ENCODE measurements at places on chromosomes 16 and 17. TPM values are rescaled to one million over a fixed set of nuclear protein-coding genes. Genes with fewer than 3 reads are reported as not detected.

DNA sequence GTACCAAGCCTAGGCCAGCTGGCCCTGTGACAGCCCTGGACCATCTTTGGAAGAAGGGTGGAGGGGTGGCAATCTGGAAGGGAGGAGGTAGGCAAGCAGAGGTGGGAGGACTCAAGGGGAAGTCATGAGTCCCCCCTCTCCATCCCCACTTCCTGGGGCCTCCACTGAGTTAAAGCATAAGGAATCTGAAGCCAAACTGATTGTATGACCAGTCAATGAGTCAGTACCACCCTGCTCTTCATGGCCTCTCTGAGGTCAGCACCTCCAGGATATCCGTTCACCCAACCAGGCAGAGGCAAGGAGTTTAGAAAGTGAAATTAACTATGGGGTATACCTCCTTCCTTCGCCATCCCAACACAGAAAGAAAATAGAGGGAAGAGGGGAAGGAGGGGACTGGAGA lies 272.7 kb downstream of the SOX9 start:
- no peak for DNase-seq
- no peaks in the 10 kb centered on the region for H3K27me3 ChIP-seq
- no peaks in the 10 kb centered on the region for H3K36me3 ChIP-seq
- no peak overlapping the region for H3K4me3 ChIP-seq
- no peaks in the 10 kb centered on the region for H3K4me1 ChIP-seq
- no peak overlapping the region for H3K27ac ChIP-seq

GRCh38 chr17:39264119-39264518 lies 38.4 kb upstream of the STAC2 start:
- H3K4me3 ChIP-seq: no peak overlapping the region
- no peak for DNase-seq
- H3K4me1 ChIP-seq: no peaks in the 10 kb centered on the region
- H3K36me3 ChIP-seq: peaks cover 33% of the 10 kb centered on the region

DNA sequence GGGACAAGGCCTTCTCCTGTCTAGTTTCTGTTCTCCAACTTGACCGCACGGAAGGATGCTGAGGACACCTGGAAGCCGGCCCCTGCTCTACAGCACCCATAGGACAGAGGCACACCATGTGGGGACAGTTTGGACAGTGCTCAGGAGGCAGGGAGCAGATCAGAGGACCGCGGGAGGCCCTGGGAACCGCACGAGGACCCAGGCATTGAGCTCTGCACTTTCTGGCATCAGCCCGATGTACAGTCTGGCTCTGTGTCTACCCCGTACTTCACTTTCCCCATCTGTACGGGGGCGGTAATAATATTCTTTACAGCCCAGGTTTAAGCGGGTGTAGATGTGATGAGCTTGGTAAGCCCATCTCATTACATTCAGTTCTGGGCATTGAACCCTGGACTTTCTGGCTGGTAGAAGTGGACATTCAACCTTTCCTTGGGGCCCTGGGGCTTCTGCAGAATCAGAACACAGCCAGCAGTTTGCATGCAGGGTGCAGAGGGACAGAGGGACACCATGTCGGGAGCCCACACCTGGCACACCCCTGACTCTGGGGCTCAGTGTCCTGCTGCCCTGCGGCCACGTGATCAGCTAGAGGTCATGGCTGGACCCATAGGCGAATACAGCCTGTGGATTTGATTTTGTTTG lies 258.7 kb downstream of the SEC14L1 start:
- H3K4me1 ChIP-seq: peaks cover 90% of the 10 kb centered on the region
- H3K4me3 ChIP-seq: peak overlapping the region; percentile 87
- DNase-seq: no peak
- H3K36me3 ChIP-seq: peaks cover 19% of the 10 kb centered on the region
- peak overlapping the region; percentile 88 for H3K27ac ChIP-seq

- H3K4me3 ChIP-seq: no peak overlapping the region
- peaks cover 7% of the 10 kb centered on the region for H3K27me3 ChIP-seq
- DNase-seq: no peak
These were observed 2.6 kb downstream of the ENO3 start for GRCh38 chr17:4953451-4953961.

The NOS2 gene
- not detected for polyA plus RNA-seq

DNA sequence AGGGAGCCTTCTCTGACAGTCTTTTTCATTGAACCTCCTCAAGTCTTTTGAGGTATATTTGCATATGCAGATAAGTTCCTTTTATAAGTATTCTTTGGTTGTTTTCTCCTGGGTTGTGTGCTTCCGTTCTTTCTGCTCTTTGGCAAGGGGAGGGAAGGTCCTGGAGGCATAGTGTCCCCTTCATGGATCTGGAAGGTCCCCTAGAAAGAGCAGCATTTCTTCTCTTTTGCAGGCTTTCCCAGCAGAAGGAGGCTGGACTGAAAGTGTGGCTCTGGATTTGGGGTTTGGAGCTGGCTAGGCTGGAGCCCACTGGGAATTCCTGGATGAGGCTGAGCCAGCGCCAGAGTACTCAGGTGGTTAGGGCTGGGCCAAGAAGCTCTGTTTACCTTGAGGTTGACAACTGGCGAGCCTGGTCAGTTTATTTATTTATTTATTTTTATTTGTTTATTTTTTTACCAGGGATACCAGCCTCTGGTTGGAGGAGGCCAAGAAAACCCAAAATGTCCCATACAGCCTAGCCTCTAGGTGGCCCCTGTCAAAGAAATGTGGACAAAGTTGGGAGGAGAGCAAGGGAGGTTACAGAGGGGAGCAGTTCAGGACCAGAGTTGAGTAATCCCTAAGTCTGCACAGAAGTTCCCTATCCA lies 5.4 kb upstream of the TOP2A start:
- no peak for DNase-seq
- H3K27ac ChIP-seq: no peak overlapping the region
- peaks cover 17% of the 10 kb centered on the region for H3K4me1 ChIP-seq
- no peaks in the 10 kb centered on the region for H3K36me3 ChIP-seq
- H3K27me3 ChIP-seq: no peaks in the 10 kb centered on the region

- DNase-seq: no peak
- H3K27me3 ChIP-seq: no peaks in the 10 kb centered on the region
- H3K4me3 ChIP-seq: no peak overlapping the region
- H3K36me3 ChIP-seq: no peaks in the 10 kb centered on the region
- H3K4me1 ChIP-seq: no peaks in the 10 kb centered on the region
- H3K27ac ChIP-seq: no peak overlapping the region
These were observed 15.3 kb downstream of the MYOCD start for GRCh38 chr17:12680993-12681392.

The PDILT gene
- polyA plus RNA-seq: not detected

DNA sequence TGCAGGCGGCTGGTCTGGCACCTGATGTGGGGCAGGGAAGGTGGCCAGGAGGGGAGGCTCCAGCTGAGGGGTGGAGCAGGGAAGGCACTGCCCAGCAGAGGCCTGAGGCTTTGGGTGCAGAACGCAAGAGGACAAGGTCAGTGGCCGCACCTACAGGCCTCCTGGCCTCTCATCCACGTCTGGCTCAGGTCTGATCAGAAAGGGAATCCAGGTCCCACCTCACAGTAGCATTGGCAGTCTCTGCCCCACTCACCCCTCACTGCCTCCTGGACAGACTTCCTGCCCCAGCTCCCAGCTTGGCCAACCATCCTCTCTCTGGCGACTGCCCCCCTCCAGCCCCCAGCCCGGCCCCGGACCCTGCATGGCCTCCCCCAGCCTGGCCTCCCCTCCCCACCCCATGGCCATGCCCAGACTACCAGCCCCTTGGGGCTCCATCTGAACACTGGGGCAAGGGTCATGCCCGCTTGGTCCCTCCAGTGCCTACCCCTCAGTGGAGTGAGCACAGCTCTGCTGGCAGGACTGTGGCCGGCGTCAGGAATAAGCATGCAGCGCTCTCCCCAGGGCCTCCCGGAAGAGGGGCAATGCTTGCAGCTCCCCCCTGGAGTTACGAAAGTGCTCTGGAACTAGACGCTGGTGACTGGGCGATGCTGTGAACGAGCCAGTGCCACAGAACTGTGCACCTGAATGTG lies 4.6 kb downstream of the UTS2R start:
- DNase-seq: no peak
- no peaks in the 10 kb centered on the region for H3K36me3 ChIP-seq
- H3K27me3 ChIP-seq: peaks cover 18% of the 10 kb centered on the region
- H3K4me1 ChIP-seq: peaks cover 5% of the 10 kb centered on the region
- no peak overlapping the region for H3K4me3 ChIP-seq
- H3K27ac ChIP-seq: no peak overlapping the region

DNA sequence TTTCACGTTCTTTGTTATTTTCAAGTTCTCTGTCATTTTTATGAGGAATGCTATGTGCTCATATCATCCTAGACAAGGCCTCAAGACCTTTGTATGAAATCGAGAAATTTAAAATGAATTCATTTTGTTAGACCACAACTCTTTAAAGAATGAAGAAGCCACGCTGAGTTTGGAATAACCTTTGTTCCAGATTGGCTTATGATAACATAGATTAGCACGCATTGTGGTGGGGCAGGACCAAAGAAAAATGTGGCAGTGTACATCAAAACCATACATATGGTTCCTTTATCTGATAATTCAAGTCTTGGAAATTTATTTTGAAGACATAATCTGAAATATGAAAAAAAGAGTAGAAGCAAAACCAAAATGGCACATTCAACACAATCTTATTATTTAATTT lies 2.2 kb downstream of the HSD17B2 start:
- no peak overlapping the region for H3K27ac ChIP-seq
- no peaks in the 10 kb centered on the region for H3K27me3 ChIP-seq
- no peaks in the 10 kb centered on the region for H3K4me1 ChIP-seq
- no peak overlapping the region for H3K4me3 ChIP-seq
- no peak for DNase-seq
- H3K36me3 ChIP-seq: no peaks in the 10 kb centered on the region

The ZNF629 gene
- 1.1 TPM for polyA plus RNA-seq

The CYGB gene
- polyA plus RNA-seq: 0.09 TPM

DNA sequence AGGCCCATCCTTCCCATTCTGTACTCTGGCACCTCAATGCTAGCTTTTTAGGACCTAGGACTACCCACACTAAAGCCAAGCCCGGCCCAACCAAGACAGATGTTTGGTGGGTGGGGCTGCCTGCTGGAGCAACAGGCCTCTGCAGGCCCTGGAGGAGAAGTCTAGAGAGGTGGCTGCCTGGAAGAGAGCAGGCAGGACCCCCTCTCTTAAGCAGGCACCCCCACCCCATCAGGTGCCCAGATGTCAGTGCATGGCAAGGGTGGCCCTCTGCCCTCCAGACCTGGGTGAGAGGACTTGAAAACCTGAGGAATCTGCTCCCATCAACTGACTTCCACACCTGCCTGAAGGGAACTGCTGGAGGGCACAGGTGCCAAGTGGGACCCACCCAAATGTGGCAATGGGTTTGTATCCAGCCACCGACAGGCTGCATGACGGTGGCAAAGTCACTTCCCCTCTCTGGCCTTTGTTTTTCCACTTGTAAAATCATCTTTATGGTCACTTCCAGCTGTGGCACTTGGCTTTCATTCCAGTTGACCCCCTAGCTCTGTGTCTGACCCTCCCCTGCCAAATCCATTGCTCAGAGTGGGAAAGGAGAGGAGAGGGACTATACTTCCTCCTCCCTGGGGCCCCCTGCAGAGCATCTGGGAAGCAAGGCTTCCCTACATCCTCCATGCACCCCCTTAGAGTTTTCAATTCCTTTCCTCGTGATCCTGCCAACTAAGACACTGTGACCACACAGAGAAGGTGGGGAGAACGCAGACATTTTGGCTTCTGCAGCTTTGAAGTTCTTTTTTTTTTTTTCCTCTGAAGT lies 1.7 kb upstream of the STAT5A start:
- peak overlapping the region; percentile 86 for H3K4me3 ChIP-seq
- peak overlapping the region; percentile 94 for H3K27ac ChIP-seq
- peaks cover 48% of the 10 kb centered on the region for H3K4me1 ChIP-seq
- H3K27me3 ChIP-seq: peaks cover 2% of the 10 kb centered on the region

GRCh38 chr17:12821376-12821940 lies 32.2 kb downstream of the ARHGAP44 start:
- DNase-seq: no peak
- H3K27me3 ChIP-seq: peaks cover 3% of the 10 kb centered on the region
- no peaks in the 10 kb centered on the region for H3K4me1 ChIP-seq
- no peak overlapping the region for H3K4me3 ChIP-seq

DNA sequence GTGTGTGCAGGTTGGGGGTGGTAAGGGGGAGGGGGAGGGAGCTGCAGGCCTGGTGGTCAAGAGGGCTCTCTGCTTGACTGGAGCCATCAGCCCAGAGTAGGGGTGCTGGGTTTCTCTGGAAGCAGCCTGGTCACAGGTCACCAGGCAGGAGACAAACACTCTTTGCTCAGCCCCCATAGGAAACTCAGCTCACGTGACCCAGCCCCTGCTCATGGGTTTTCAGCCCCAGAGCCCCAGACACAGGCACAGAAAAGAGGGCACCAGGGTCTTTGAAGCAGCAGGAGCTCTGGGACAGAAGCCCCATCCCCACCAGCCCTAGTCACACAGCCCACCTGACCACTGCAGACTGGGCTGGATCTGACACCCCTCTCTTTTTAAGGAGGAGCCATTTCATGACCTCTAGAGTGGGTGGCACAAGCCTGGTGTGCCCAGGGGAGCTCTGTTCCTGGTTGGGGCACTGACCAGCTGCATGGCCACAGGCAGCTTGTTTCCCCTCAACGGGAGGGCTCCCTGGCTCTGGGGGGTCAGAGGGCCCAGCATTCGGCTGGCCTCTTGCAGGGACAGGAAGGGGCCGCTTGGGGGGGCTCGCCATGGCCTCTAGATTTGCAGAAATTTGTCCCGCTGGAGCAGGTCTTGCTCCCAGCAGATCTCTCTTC lies 13.8 kb upstream of the CD79B start:
- H3K4me3 ChIP-seq: no peak overlapping the region
- H3K4me1 ChIP-seq: peaks cover 19% of the 10 kb centered on the region
- H3K27ac ChIP-seq: no peak overlapping the region
- peak; percentile 14 for DNase-seq

The SEBOX gene
- polyA plus RNA-seq: not detected

- no peak for DNase-seq
- H3K27me3 ChIP-seq: no peaks in the 10 kb centered on the region
- no peak overlapping the region for H3K4me3 ChIP-seq
- peaks cover 8% of the 10 kb centered on the region for H3K4me1 ChIP-seq
These were observed 15.0 kb downstream of the TRIM25 start for GRCh38 chr17:56898874-56899273.

- H3K27me3 ChIP-seq: peaks cover 16% of the 10 kb centered on the region
- H3K4me1 ChIP-seq: peaks cover 76% of the 10 kb centered on the region
- peak overlapping the region; percentile 98 for H3K27ac ChIP-seq
- peak overlapping the region; percentile 77 for H3K4me3 ChIP-seq
- DNase-seq: peak; percentile 63
These were observed 45.1 kb upstream of the ZNF750 start for GRCh38 chr17:82884970-82885353.

The C16orf96 gene
- polyA plus RNA-seq: not detected

DNA sequence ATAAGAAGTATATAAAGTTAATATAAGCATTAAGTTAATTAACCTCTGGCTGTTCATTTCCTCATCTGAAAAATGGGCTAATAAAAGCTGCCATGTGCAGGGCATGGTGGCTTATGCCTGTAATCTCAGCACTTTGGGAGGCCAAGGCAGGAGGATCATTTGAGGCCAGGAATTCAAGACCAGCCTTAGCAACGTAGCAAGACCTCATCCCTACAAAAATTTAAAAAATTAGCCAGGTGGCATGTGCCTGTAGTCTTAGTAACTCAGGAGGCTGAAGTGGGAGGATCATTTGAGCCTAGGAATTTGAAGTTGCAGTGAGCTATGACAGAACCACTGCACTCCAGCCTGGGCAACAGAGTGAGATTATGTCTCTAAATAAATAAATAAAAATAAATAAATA lies 40.6 kb upstream of the MMD start:
- no peak for DNase-seq
- H3K36me3 ChIP-seq: no peaks in the 10 kb centered on the region
- no peaks in the 10 kb centered on the region for H3K4me1 ChIP-seq
- no peaks in the 10 kb centered on the region for H3K27me3 ChIP-seq
- H3K27ac ChIP-seq: no peak overlapping the region
- no peak overlapping the region for H3K4me3 ChIP-seq

All from immature natural killer cell (primary cell).